ENCODE measurements at places on chromosomes 3 and 15. TPM values are rescaled to one million over a fixed set of nuclear protein-coding genes. Genes with fewer than 3 reads are reported as not detected.

The KCNMB2 gene
- 23.8 TPM for polyA plus RNA-seq

The TEX55 gene
- not detected for polyA plus RNA-seq

The NOX5 gene
- 0.58 TPM for polyA plus RNA-seq

The GJD2 gene
- not detected for polyA plus RNA-seq

The GOLGA6L7 gene
- 1.1 TPM for polyA plus RNA-seq

- DNase-seq, result no peak
Measured at GRCh38 chr15:78624651-78625590, 4.1 kb upstream of the CHRNA3 start.

DNA sequence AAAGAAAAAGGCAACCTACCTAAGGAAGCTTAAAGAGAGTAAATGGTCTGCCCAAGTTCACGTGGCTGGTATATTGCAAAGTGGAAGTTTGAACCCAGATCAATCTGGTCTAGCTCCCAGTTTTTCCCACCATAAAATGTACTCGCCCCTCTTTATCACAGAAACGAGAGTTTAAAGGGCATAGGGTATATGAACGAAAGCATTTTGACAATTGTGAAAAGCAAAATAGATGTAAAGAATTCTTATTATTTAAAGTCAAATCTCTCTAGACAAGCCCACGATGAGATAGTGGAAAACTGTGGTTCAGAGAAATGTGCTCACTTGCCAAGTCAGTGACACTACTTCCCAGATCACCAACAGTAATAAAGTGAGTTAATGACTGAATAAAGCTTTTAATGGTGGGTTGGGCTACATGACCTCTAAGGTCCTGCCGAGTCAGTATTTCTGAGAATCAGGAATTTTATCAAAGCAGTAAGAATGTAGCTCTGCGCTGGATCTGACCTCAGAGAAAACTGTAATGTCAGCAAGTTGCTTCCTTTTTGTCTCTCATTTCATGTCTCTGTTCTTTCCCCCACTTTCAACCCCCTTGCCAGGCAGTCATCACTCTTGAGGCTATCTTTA, 23.3 kb upstream of the NEO1 start:
- DNase-seq, result no peak

- no peak for DNase-seq
Measured at GRCh38 chr3:172953571-172953970, 187.5 kb downstream of the SPATA16 start.

GRCh38 chr3:141655801-141656200, 82.3 kb upstream of the RNF7 start:
- DNase-seq, result no peak

DNA sequence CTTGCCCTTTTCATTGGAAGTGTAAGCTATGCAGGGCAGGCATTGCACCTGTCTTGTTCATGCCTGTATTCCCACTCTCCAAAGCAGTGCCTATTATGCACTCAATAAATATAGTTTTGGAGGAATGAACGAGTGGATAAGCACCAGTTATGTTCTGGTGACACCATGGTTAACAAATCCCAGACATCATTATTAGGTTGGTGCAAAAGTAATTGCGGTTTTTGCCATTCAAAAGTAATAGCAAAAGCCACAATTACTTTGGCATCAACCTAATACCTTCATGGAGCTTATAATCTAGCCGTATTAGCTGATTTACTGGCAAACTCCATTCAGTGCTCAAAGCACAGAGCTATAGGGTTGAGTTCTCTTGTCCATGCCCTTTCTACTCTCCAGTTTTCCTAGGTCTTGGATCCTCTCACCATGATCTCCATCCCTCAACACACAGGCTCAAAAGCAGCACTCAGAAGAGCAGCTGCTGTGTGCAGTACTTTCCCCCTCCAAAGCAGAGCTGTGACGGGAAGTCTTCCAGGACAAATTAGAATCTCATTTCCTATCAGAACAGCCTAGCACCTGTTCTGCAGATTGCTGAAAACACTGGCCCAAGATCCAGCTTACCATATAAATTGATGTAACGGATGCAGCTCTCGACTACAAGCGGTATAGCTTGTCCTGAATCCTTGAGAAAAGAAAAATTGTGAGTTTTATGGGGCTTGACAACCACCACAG, 63.2 kb upstream of the RAD18 start:
- DNase-seq, result no peak
